ENCODE measurements at places on chromosomes 4 and X.

DNA sequence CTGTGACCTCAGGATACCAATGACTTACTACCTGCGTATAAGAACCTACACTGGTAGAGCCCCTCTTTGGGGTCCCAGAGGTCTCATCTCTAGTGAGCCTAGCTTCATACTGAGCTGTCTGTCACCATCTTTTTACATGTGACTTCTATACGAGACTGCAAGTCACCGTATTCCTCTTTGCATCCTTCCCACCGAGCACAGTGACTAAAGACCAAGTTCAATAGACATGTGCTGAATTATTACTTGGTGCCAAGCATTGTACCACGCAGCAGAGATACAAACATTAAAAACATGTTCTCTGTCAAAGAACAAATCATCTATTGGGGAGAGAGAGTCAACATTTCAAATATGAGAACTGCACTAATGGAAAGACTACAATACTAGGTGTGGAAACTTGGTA is 16.4 kb downstream of the ARAP2 start:
- DNase-seq: no peak

DNA sequence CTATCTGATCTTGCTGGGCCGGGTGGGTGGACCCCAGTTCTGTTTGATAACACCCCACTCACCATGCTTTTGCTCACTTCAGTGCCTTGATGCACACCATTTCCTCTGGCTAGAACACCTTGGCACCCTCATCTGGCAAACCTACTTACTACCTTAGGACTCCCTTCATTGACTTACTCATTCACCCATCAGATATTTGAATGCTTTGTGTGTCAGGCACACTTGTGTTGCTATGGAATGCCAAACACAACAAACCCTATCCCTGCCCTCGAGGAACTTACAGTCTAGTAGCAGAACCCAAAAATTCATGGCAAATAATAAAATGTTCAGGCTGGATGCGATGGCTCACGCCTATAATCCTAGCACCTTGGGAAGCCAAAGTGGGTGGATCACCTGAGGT is 13.9 kb downstream of the CCNG2 start:
- DNase-seq: no peak

- DNase-seq: no peak
Observed at GRCh38 chr4:132076829-132077228, 1072.3 kb upstream of the PCDH10 start.

- no peak for DNase-seq
Observed at GRCh38 chr4:54228961-54229501, at the start of gene PDGFRA. PDGFRA (plus strand) TSS chr4:54229293; CDS start chr4:54258769, 29,476 bp downstream.

GRCh38 chr4:10326075-10326474 is 131.2 kb downstream of the ZNF518B start:
- no peak for DNase-seq

- no peak for DNase-seq
Observed at GRCh38 chrX:6660567-6661264, 125.8 kb upstream of the VCX3A start.

DNA sequence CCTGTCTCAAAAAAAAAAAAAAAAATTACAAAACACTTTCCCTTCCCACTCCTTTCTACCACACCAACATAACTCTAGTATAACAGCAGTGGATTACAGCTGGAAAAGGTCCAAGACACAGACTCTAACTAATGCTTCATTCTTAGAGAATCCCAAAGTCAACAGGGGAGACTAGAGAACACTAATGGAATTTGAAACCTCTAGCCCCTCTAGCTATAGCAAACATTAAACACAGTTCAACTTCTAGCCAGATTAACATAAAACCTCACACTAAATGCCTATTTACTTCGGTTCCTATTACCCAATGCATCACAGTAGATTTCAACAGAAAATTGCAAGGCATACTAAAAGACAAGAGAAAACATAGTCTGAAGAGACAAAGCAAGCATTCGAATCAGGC is 10.5 kb upstream of the DHX15 start:
- DNase-seq: no peak

GRCh38 chr4:24809376-24809775 is 14.0 kb downstream of the SOD3 start:
- DNase-seq: no peak

- no peak for DNase-seq
Observed at GRCh38 chr4:52659722-52660261, 691 bp upstream of the USP46 start.
